ENCODE measurements at places on chromosomes 2 and 18. TPM values are rescaled to one million over a fixed set of nuclear protein-coding genes. Genes with fewer than 3 reads are reported as not detected.

The ERFE gene
- 0.41 TPM for total RNA-seq

The FEV gene
- total RNA-seq = 0.56 TPM

- no peaks in the 10 kb centered on the region for H3K36me3 ChIP-seq
- no peak overlapping the region for H3K4me3 ChIP-seq
- H3K27me3 ChIP-seq = peaks cover 5% of the 10 kb centered on the region
- H3K4me1 ChIP-seq = no peaks in the 10 kb centered on the region
- H3K27ac ChIP-seq = no peak overlapping the region
Observed at GRCh38 chr2:157107877-157108276, 149.6 kb upstream of the GALNT5 start.

DNA sequence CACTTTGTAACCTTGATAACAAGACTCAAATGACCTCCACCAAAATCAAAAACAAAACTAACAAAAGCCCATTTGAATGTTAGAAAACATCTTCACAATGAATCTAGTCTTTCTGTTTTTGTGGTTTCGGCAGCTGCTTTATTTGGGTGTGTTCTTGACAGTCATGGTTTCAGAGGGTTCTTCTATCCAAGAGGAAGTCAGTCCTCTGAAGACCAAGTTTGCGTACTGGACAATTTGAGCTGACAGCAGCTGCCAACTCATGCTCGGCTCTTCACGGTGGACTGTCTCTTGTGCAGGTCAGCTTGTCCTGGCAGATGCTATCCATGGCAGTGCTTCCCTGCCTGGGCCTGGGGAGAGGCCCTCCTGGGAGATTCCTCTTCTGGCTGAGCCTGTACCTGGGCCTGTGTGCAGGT is 91.0 kb downstream of the TMEM17 start:
- H3K27me3 ChIP-seq = no peaks in the 10 kb centered on the region
- no peak for DNase-seq
- no peak overlapping the region for H3K27ac ChIP-seq
- peaks cover 17% of the 10 kb centered on the region for H3K4me1 ChIP-seq

GRCh38 chr2:203777030-203777429 is 70.6 kb downstream of the CD28 start:
- no peak for DNase-seq
- H3K27me3 ChIP-seq = peaks cover 4% of the 10 kb centered on the region
- H3K4me1 ChIP-seq = peaks cover 4% of the 10 kb centered on the region
- H3K4me3 ChIP-seq = no peak overlapping the region

DNA sequence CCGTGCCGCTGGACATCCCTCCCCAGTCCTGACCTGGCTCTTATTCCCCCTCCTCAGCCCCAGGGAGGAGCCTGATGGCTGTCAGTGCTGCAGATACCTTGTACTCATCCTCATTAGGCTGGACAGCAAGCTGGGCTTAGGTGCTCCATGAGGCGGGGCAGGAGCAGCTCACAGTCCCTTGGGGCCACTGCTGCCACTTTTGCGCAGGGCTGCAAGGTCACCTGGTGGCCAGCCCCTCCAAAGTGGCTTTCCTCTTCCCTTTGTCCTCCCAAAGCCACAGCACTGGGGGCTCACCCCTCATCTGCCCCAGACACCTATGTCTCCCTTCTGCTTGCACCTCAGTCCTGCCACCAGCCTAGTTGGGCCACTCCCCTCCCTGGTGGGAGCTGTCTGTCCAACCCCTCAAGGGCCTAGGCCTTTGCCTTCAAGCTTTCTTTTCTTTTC is 60.8 kb downstream of the FAM168B start:
- no peak overlapping the region for H3K27ac ChIP-seq
- H3K4me1 ChIP-seq = no peaks in the 10 kb centered on the region
